Osteocyte (in vitro differentiated cells): ENCODE measurements at places on chromosomes 12 and 14. TPM values are rescaled to one million over a fixed set of nuclear protein-coding genes. Genes with fewer than 3 reads are reported as not detected.

HOXC9 gene
- not detected in 2 replicates for total RNA-seq

DNA sequence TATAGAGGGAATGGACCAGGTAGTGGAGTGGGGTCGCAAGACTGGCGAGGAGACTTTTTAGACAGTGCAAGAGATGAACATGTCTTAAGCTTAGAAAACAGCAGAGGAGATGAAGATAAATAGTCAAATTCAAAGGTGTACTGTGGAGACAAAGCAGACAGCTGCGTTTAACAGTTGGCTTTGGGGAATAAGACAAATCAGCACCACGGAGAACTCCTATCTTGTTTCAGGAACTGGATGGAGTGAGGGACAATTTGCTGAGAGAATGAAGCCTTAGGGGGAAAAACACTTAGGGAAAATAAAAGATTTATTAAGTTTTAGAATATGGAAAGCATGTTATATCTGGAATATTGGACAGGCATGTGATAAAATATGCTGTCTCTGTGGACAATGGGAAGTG is 458.8 kb downstream of the GLT1D1 start:
- H3K4me3 ChIP-seq: no peak overlapping the region
- H3K27me3 ChIP-seq: no peaks in the 10 kb centered on the region
- H3K27ac ChIP-seq: no peak overlapping the region

DNA sequence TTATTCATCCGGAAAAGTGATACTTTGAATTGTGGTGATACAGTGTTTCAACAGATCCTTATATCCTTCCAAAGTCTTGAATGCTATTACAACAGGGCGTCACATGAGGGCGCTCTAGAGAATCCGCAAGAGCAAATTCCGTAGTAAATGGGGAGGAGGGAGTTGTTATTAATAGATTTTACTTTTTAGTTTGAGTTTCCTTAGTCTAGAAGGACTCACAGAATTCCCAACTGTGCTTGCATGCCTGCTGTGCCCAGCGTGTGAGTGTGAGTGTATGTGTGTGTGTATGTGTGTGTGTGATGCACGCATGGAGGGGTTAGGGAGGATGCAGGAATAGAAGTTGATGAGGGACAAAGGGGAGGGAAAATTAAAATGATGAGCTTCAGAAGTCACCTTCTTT is 375.3 kb downstream of the C12orf75 start:
- no peaks in the 10 kb centered on the region for H3K27me3 ChIP-seq
- no peak overlapping the region for H3K4me3 ChIP-seq
- H3K36me3 ChIP-seq: no peaks in the 10 kb centered on the region
- no peak for DNase-seq
- no peak overlapping the region for H3K27ac ChIP-seq
- H3K4me1 ChIP-seq: peaks cover 15% of the 10 kb centered on the region

- H3K36me3 ChIP-seq: no peaks in the 10 kb centered on the region
- no peak overlapping the region for H3K27ac ChIP-seq
Observed at GRCh38 chr12:101653030-101653429, 44.4 kb upstream of the CHPT1 start.

GRCh38 chr14:39232554-39233415 is 930 bp upstream of the MIA2 start:
- peak overlapping the region; percentile 46 for H3K4me3 ChIP-seq
- peaks cover 4% of the 10 kb centered on the region for H3K4me1 ChIP-seq
- no peaks in the 10 kb centered on the region for H3K36me3 ChIP-seq
- no peaks in the 10 kb centered on the region for H3K27me3 ChIP-seq

DNA sequence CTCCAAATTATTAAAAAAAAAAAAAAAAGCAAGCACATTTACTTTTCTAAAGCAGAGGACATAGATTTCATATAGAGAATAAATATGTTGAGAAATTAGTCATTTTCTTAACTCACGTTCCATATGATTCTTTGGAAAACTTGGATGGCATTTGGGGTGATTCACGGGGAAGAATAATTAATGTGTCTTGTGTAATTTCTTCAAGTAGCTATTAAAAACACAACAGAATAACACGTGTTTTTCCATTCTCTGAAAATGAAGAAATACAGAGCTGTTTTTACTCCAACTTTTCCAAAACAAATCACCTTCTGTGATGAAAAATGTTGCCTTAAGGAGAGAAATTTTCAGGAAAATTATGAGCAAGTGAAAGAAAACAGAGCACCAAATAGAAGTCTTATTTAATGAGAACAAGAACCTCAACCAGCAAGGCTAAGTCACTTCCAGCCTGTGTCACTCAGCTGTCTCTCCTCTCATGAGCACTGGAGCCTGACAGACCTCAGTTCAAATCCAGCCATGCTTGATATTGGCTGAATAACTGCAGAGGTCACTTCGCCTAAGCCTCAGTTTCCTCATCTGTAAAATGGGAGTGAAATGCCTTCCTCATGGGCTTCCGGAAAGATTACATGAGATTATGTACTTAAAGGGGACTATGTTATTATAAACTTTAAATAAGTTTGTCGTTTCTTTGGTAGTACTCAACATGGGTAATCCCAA is 42.8 kb upstream of the NUAK1 start:
- no peaks in the 10 kb centered on the region for H3K27me3 ChIP-seq
- no peak overlapping the region for H3K4me3 ChIP-seq
